ENCODE measurements at places on chromosomes 13 and 19.

DNA sequence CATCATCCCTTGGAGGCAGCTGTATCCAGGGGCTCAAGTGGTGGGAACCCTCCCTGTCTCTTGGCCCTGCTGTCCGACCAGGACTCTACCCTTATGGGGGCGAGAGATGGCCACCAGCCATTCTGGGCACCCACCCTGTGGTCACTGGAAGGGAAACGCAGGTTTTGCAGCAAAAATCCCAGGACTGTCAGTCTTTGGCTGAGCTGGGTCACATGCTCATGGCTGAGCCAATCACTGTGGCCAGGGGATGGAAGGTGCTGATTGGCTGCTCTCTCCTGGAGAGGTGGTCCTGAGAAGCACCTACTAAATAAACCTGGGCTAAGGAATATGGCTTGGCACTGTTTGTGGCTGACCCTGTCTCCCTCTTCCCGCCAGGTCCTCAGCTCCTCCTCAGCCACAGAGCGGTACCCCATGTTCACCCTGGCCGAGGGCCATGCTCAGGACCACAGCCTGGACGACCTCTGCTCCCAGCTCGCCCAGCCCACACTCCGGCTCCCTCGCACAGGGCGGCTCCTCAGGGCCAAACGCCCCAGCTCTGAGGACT is 8.9 kb downstream of the ATG4D start:
- H3K4me3 ChIP-seq = no peak overlapping the region
- H3K27ac ChIP-seq = no peak overlapping the region
- DNase-seq = no peak
- H3K36me3 ChIP-seq = peaks cover 4% of the 10 kb centered on the region

- H3K36me3 ChIP-seq = no peaks in the 10 kb centered on the region
- H3K27me3 ChIP-seq = no peaks in the 10 kb centered on the region
- peak within 1 kb of the TSS; percentile 96 for H3K27ac ChIP-seq
- H3K4me3 ChIP-seq = peak within 1 kb of the TSS; percentile 95
These were observed at the start of gene CCDC122 for GRCh38 chr13:43878892-43879754. TSS of gene CCDC122 (minus strand) at chr13:43879740. CDS start at chr13:43869376, 10,364 bp downstream.

DNA sequence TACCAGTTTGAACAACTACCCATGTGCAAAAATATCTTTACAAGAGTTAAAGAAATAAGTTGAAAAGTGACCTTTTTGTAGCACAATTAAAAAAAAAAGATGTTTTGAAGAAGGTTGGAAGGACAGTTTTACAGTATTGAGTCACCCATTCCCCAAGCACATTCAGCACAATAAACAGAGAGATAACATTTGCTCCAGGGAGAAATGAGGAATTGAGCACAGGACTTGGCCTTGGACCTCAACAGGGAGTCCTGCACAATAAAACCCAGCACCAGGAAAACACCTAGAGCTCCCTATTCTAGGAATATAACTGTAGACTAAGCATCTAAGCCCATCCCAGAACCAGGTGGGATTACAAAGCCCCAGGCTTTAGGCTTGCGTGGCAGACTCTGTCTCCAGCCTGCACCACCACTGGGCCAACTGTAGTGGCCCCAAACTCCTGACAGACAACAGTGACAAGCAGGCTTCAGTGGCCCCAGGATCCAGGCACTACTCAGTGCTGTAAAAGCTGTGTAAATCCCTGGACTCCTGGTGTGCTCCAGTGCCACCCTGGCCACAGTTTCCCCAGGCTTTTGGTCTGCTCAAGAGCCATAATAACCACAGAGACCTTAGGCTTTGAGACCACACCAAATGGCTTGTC is 857.2 kb downstream of the SLITRK1 start:
- H3K4me3 ChIP-seq = no peak overlapping the region
- no peaks in the 10 kb centered on the region for H3K27me3 ChIP-seq
- no peak overlapping the region for H3K27ac ChIP-seq
- no peak for DNase-seq
- H3K4me1 ChIP-seq = no peaks in the 10 kb centered on the region
- no peaks in the 10 kb centered on the region for H3K36me3 ChIP-seq

- no peak overlapping the region for H3K4me3 ChIP-seq
- peak overlapping the region; percentile 42 for H3K27ac ChIP-seq
- no peak for DNase-seq
- H3K27me3 ChIP-seq = no peaks in the 10 kb centered on the region
- no peaks in the 10 kb centered on the region for H3K36me3 ChIP-seq
These were observed 112.8 kb downstream of the RAB20 start for GRCh38 chr13:110448677-110449076.

DNA sequence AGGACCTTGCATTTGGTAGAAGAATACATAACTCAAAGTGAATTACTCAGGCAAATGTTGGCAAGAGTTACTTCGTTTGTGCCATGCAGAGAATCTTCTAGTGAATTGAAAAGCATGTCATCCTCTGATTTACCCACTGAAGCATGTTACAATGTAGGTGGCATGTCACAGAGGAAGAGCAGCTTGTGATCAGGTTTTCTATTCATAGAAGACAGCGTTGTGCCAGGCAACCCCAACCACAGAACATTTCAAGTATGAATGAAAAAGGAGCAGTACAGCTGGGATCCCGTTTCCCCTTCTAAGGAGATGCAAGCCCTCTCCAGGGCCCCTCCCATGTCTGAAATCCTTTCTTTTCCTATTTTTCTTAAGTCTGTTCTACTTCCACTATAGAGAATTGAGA is 6.0 kb upstream of the KATNAL1 start:
- no peaks in the 10 kb centered on the region for H3K36me3 ChIP-seq
- no peak overlapping the region for H3K4me3 ChIP-seq
- no peaks in the 10 kb centered on the region for H3K4me1 ChIP-seq
- no peaks in the 10 kb centered on the region for H3K27me3 ChIP-seq

DNA sequence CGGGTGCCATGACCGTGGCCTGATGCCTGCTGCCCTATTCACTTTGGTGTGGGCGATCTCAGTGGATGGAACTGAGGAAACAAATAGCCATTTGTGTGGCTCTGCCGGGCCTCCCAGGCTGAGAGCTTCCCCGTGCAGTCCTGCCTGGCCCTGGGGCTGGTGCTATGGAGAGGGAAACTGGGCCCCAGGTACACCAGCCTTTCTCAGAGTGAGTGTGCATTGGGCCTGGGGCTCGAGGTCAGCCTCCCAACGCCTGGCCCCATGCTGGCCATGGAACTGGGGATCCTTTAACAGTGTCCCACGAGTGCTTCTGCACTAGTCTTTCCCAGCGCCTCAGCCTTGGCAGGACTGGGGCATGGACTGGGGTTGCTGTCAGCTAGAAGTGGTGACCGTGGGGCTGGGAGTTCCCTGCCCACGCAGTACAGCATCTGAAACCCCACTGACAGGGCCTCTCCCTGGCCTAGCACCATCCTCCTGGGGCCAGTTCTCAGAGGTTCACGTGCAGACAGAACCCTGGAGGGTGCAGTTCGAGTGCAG is 10.5 kb downstream of the PLEKHF1 start:
- H3K36me3 ChIP-seq = peaks cover 6% of the 10 kb centered on the region
- H3K4me1 ChIP-seq = peaks cover 26% of the 10 kb centered on the region
- peak overlapping the region; percentile 67 for H3K27ac ChIP-seq
- no peak overlapping the region for H3K4me3 ChIP-seq
- DNase-seq = no peak

GRCh38 chr13:28340272-28340793 is 154.6 kb downstream of the FLT1 start:
- H3K27me3 ChIP-seq = no peaks in the 10 kb centered on the region
- DNase-seq = no peak
- H3K4me3 ChIP-seq = no peak overlapping the region
- no peaks in the 10 kb centered on the region for H3K36me3 ChIP-seq

DNA sequence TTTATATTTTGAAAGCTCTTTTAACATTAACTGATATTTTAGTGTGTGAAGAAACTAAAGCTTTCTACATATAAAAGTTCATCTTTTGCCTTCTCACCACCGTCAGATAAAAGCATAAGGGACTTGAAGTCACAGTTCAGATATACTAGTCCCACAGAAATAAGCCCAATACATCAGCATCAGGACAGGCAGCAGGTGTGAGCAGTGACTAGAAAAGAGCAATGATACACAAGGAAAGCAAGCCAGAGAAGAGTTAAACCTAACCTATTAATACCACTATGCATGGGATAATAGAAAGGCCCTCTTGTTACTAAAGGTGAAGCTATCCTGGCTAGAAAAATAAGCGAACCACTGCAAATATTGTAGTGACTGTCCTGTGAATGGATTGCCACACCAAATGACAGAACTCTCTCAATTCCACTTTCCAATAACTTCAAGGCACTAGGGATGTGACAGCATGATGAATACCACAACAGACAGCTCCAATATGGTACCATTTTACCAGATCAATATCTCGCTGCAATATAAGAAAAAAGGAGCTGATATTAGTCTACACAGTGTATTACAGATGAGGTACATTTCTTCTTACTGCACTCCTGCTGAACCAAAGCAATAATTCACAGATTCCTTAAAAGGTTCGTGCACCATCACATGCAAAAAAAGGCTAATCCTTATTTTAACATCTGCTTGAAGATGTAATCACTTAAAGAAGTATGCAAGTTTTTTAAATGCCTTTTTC is 114.1 kb downstream of the DACH1 start:
- H3K4me1 ChIP-seq = peaks cover 5% of the 10 kb centered on the region
- no peaks in the 10 kb centered on the region for H3K27me3 ChIP-seq
- DNase-seq = no peak
- no peaks in the 10 kb centered on the region for H3K36me3 ChIP-seq
- H3K27ac ChIP-seq = no peak overlapping the region
- H3K4me3 ChIP-seq = no peak overlapping the region

GRCh38 chr19:2453431-2454025 is 3.2 kb downstream of the LMNB2 start:
- no peak for DNase-seq
- H3K4me1 ChIP-seq = no peaks in the 10 kb centered on the region
- no peaks in the 10 kb centered on the region for H3K27me3 ChIP-seq
- H3K4me3 ChIP-seq = no peak overlapping the region

DNA sequence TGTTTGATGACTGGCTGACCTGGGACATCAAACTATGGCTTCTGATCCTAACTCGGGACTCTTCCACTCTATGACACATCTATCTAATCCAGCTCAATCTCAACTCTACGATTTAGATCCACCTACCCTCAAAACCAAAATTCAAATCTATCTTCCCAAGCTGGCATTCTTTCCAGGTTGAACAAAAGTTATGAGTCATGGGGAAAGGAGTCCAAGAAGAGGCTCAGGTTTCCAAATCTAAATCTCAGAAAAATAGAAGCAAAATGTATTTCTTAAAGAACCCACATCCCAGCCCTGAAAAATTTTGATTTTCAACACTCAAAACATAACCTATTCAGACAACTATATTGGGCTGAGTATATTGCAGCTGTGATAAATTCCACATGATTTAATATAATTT is 143.9 kb upstream of the IPO5 start:
- H3K36me3 ChIP-seq = no peaks in the 10 kb centered on the region
- no peak overlapping the region for H3K4me3 ChIP-seq
- DNase-seq = no peak
- no peaks in the 10 kb centered on the region for H3K27me3 ChIP-seq
- H3K4me1 ChIP-seq = no peaks in the 10 kb centered on the region

DNA sequence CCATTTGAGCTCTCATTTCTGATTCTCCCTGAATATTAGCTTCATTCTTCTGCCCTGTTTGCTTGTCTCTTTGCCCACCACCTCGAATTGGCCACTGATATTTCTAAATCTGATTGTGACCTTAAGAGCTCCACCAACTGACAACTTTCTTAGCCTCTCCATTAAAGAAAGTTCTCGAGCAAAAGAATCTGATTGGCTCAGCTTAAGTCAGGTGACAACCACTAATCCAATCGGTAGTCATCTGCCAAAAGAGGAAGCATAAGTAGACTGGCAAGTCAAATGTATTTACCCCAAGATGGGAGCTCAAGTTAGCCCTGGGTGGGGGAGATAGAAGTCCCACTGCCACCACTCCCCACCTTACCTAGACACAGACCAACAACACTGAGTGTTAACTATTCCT is 41.5 kb downstream of the NOTCH3 start:
- H3K4me3 ChIP-seq = no peak overlapping the region
- no peak for DNase-seq
- H3K27ac ChIP-seq = no peak overlapping the region
- H3K4me1 ChIP-seq = no peaks in the 10 kb centered on the region
- no peaks in the 10 kb centered on the region for H3K27me3 ChIP-seq

DNA sequence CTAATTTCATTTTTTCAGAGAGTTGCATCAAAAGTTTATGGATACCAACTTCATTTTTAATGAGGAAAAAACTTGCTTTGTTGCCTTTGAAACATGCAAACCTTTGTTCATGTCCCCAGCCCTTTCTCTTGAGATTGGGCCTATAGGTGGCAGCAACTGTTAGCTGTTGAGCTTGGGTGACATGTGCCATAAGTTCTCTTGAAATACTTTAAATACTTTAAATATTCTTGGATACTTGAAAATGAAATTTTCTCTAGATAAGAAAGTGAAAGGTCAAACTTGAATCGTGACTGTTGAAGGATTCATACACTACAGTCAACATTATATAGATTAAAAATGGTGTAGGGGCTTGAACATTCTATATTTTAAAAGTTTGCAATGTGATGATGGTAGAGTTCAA is 294.9 kb downstream of the NDFIP2 start:
- no peak overlapping the region for H3K4me3 ChIP-seq
- H3K27ac ChIP-seq = no peak overlapping the region
- no peaks in the 10 kb centered on the region for H3K36me3 ChIP-seq
- no peaks in the 10 kb centered on the region for H3K4me1 ChIP-seq
- DNase-seq = no peak

DNA sequence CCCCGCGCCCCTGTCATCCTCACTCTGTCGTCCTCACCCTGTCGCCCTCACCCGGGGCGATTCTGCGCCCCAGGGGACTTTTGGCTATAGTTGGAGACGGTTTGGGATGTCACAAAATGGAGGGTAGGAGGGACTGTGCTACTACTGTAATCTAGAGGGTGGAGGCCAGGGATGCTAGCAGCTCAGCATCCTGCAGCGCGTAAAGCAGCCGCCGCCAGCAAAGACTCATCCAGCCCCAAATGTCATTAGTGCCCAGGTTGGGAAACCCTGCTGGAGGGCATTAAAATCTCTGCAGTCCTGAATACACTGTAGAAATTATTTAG is 362 bp downstream of the ZNF557 start:
- peak overlapping the region; percentile 89 for H3K4me3 ChIP-seq
- peak overlapping the region; percentile 82 for H3K27ac ChIP-seq
- H3K27me3 ChIP-seq = no peaks in the 10 kb centered on the region
- peaks cover 5% of the 10 kb centered on the region for H3K4me1 ChIP-seq
- H3K36me3 ChIP-seq = peaks cover 19% of the 10 kb centered on the region
